NCI-H2107 (cell line): ENCODE measurements at places on chromosomes 11 and 22.

DNA sequence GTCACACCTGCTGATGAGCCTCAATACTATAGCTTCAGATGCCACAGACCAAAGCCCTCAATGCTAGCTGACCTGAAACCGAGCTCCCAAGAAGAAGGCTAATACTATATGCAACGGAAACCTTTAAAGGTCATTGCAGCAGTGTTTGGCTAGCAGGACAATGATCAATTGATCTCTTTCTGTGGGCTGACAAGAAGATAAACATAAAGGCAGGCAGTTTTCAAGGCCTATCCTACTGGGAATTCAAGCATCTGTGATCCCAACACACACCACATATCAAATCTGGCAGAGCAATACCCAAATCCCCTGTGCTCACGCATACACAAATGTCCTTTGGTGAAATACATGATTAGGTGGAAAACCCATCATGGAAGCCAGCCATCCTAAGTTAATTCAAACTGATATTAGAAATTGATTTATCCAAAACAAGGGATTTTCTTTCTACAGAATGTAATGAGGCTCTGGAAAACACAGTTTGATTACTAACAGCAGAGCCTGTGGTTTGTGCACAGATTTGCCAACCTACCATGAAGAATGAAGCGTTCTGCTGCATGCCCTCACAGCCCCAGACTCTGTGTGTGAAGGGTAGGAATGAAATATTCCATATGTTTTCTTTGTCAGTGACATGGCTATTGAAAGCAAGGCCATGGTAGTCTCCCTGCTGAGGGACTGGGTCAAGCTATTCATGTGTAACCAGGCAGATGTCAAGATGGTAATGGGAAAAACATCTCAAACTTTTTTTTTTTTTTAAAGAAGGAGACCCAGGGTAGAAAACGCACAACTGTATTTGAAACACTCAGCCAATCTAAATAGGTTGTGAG, 12.2 kb downstream of the LGR4 start:
- DNase-seq = no peak

DNA sequence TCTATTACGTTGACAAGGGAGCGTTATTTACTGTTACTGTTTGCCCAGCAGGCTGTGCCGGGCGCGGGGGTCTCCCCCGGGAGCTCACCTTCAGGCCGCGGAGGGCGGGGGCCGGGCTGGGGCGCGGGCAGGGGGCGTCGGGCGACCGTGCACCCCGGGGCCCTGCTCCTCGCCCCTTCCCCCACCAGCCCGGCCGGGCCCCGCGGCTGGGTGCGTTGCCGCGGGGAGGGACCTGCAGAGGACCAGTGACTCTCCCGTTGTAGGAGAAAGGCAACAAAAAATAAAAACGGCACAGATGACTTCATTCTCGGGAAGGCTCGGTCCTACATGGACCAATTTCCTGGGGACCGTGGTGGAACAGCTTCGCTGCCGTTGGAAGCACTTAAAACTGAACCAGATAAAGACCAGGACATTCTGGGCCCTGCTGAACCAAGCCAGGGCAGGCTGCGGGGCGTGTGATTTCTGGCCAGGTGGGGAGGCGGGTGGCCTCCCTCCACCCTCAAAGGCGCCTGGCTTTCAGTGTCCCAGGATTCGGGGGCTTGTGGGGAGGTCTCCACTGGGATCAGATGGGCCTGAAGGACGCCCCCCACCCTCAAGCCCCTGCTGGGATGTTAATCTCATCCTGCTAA, 57.4 kb downstream of the IGLL1 start:
- DNase-seq = no peak

GRCh38 chr11:2460540-2461252, 15.9 kb downstream of the KCNQ1 start:
- no peak for DNase-seq

DNA sequence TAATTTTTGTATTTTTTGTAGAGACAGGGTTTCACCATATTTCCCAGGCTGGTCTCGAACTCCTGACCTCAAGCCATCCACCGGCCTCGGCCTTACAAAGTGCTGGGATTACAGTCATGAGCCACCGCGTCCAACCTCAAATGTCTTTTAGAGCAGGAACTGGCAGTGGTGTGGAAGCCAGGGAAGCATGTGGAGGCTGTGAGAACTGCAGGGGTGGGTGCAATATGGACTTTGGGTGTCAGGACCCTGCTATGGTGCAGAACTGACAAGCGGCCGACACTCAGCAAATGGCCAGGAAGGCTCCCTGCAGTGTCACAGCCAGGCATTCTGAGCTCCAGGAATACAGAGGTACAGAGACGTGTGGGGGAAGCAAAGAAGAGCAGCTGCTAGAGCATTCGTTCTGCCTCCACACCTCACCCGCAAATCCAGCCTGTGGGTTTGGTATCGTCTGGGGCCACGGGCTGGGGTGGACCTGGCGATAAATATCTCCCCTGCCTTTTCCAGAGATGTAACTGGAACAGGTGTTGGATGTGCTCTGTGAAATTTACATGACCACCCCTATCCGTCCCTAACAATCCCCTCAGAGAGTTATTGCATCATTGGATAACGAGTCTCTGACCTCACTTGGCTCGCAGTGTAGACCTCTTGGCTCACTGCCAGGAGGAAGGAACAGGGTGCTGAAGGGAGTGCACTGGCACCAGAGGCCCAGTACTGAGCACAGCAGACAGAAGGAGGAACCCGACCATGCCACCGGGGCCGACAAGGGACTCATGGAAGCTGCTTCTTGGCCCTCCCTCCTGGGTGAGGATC, 624.7 kb upstream of the B3GAT1 start:
- DNase-seq = no peak

DNA sequence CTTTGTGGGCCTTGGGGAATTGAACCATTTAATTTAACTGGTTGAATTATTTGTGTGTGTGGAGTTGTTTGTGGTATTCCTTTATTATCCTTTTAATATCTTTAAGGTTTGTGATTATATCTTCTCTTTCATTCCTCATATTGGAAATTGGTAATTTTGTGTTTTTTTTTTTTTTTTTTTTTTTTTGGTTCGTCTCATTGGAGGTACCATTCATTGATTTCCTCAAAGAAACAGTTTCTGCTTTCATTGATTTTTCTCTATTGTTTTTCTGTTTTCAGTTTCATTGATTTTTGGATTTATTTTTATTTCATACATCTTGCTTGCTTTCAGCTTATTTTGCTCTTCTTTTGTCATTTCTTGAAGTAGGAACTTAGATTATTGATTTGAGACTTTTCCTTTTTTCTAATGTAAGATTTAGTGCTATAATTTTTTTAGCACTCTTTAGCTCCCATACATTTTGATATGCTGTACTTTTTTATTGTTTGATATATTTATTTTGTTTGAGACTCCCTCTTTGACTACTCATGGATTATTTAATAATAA, 31.0 kb upstream of the MAPK1 start:
- no peak for DNase-seq

DNA sequence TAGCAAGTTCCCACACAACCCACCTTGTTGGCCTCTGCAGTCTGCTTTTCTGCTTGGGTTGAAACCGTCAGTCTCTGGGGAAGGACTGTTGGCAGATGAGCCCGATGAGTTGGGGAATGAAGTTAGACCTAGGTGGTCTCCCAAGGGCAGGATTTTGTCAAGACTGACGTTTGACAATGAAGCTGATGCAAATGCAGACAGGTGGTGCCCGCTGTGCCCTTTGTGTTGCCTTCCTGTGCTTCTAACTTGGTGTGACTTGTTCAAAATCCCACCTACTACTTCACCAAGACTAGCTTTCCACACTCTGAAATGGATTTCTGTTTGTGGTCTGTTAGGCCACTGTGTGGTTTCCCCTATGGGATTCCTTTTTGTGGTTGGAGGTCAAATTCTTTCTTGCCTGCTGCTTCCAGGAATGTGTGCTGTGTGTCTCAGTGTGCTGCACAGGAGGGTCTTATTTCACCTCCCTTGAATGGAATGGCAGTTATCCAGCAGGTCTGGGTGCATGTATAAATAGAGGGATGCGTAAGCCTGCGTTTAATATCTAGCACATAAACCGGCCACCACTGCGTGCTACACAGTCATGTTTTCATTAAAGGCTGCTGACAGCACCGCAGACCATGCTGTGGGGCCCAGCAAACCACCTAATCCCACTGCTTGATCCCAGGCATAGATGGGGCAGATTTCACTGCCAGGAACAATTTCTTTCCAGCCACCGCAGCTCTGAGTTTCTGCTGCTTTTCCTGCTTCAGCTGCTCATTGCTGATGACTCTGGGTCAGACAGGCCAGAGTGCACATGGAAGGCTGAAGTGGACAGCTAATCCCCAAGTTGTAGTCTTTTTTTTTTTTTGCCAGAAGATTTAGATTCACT, 44.8 kb downstream of the ADAMTS8 start:
- no peak for DNase-seq

- no peak for DNase-seq
These were observed 223.9 kb downstream of the CSNK2A3 start for GRCh38 chr11:11129118-11129517.

DNA sequence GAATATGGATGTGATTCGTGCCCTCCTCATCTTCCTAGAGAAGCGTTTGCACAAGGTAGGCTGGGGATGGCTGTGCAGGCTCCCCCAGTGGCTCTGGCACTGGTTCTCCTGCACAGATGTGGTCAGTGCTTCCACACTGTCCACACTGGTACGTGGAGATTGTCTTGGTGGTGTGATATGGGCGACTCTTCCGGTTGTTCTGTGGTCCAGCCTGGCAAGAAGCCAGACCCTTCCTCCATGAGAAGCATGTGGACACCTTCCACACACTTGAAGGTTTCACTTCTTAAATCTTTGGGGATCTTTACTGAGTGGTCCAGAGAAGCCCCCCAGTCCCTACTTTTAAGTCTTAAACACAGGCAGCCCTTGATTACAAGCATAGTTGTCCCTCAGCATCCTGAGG, 3.8 kb downstream of the RIC8A start:
- no peak for DNase-seq

DNA sequence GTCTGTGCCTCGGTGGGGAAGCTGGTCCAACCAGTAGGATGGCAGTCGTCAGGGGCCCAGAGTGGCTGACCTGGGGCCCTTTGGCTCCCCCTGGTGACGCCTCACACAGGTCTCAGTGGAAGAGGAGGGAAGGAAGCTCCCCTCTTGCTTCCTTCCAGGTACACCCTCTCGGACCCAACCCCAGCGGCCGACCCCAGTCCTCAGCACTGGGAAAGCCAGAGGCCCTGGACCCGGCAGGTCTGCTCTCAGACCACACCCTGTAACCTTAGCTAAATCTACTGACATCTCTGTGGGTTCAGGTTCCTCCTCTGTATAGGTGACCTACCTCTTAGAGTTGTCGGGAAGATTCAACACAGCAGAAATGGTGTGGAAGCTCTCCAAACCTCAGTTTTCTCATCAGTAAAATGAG, 3.4 kb upstream of the SCUBE1 start:
- DNase-seq = no peak

- no peak for DNase-seq
These were observed 8.2 kb downstream of the VPS37C start for GRCh38 chr11:61152816-61153592.

DNA sequence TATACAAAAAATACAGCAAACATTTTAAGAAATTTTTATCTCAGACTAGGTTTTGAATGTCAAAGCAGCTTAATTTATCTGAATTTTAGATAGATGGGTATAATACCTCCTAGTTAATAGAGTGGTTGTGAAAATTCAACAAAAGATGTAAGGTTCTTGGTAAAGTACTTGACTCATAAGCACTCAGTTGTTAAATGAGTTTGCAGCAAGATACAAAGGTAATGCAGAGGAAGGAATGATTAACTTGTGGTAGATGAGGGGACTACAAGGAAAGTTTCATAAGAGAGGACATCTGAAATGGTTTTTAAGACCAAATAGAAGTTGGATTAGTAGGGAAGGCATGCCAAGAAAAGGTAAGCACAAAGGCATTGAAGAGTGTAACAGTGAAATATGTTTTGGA, 37.4 kb downstream of the PPME1 start:
- no peak for DNase-seq
